ENCODE measurements at places on chromosomes 7 and 10.

GRCh38 chr7:149776848-149777407 is 3.5 kb upstream of the ZNF467 start:
- DNase-seq: no peak

- no peak for DNase-seq
Observed at GRCh38 chr10:119761106-119761505, 35.3 kb downstream of the INPP5F start.

- no peak for DNase-seq
Observed at GRCh38 chr10:106224676-106225075, 939.8 kb downstream of the SORCS1 start.

DNA sequence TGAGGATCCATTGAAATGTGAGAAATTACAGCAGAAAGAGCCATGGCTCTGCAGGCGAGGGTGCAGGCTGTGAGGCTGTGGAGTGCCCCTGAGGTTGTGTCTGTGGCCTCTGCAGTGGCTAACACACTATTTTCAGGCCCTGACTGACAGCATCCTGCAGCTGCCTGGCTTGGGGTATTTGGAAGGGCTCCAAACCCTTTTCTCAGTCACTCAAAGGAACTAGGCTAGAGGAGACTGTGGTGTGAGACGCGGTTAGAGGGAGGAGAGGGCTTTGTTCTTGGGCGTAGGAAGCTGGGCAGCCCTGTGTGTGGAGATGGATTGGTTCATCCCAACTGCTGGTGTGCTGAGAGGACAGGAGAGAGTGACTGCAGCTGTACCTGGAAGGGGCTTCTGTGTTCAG is 134.9 kb downstream of the RAMP3 start:
- no peak for DNase-seq

GRCh38 chr7:17912536-17913235 is 27.6 kb downstream of the SNX13 start:
- DNase-seq: no peak

DNA sequence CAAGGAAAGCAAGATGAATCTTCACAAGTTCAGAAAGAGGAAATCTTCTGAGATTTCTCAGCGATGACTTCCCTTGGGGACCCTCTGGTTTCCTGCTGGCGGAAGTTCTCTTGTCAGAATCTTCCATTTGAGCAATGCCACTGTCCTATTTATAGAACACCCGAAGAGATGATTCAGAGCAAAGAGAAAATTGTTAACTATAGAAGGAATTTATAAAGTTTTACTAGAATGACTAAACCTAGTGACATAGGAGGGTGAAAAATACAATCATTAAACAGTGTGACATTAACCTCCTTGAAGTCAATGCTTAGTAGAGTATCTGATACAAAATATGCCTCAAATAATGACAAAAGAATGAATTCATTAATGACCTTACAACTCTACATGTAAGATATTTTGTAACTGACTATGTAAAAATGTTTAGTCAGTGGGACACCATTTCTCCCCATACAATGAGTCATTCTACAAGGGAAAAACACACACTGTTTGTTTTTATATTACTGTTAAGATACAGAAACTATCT is 206.5 kb upstream of the CNTNAP2 start:
- no peak for DNase-seq

DNA sequence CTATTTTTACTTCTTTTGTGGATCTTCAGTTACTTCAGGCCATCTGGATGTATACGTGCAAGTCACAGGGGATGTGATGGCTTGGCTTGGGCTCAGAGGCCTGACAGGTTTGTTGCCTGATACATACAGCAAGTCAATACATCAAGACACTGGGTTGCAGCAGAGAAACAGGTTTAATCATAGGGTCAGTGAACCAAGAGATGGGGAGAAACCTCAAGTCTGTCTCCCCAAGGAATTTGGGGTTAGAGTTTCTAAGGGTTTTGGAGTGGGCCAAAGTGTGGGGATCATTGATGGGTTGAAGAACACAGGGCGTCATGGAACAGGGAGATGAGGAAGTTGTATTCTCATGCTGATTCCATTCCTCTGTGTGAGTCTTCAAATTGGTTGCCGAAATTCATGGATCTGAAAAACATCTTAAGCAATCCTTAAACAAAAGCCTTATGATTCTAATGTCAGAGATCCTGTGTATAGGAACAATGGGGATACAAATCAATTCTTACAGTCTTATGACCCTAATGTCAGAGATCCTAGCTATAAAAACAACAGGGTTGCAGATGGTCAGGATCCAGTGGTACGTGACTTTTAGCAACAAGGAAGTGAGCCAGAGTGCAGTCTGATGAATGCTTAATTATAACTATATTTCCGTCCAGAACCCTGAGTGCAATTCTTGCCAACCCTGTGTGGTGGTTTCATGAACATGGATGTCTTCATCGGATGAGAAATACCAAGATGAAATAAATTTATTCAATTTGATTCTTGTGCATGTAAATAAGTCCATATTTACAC is 18.9 kb downstream of the OTUD1 start:
- no peak for DNase-seq

DNA sequence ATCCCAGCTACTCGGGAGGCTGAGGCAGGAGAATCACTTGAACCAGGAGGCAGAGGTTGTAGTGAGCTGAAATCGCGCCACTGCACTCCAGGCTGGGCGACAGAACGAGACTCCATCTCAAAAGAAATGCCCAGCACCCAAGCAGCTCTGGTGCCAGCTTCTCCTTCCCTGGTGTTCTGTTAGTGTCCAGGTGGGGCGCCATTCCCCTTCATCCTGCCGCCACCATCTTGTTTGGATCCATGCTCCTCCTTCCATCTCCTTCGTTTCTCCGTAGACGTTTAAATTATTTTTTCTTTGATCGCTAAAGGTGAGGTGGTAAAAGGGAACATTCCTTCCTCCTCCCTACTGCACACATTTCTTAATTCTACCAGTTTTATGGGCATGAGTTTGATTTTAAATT is 30.3 kb downstream of the PROSER2 start:
- no peak for DNase-seq

DNA sequence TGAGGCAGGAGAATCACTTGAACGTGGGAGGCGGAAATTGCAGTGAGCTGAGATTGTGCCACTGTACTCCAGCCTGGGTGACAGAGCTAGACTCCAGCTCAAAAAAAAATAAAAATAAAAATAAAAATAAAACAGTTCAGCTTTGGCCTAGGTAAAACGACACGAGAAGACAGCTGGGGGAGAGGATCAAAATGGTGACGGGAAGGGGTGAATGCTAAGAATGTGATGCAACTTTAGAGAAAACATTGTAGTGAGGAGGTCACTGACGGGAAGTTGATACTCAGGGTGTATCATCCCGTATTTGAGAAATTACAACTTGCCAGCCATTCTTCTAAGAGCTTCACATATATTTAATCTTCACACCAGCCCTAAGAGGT is 1.1 kb downstream of the NDST2 start:
- DNase-seq: no peak

- DNase-seq: no peak
Observed at GRCh38 chr10:98272656-98273055, 4.7 kb upstream of the LOXL4 start.

DNA sequence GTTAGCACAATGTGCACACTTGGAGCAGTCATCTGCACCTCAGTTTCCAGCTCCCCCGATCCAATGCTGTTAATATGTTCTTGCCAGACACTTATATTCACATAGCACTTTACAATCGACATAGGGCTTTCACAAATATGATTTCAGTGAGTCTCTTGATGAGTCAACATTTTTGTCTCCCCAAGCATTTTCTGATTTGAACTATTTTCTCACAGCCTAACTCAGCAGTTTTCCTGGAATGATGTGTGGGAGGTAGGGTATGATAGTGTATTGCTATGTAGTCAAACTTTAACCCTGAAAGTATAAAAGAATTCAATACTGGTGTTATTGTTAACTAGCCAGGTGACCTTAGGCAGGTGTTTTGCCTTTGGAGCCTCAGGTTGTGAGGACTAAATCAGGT is 82.5 kb upstream of the LRGUK start:
- DNase-seq: no peak

GRCh38 chr10:63717027-63717715 is 196.0 kb downstream of the REEP3 start:
- no peak for DNase-seq

DNA sequence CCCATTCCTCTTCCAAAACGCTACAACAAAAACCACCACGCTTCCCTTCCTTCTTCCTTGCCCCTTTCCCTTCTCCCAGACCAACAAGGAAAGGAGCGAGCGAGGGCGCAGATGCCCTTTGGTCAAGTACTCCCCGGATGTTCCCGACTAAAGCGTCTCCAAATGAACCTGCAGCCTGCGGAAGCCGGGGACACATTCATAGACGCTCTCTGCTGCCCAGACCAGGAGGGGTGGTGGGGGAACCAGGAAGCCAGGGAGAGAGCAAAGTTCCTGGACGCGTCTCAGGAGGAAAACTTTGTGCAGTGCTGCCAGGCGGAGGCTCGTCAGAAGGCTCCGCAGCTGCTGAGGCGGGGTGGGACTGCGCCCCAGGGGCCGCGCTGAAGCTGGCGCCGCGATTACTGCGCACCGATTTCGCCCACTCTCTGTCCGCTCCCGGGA is 754 bp downstream of the SEMA3D start:
- no peak for DNase-seq

GRCh38 chr7:98831641-98832221 is 38.1 kb downstream of the TMEM130 start:
- no peak for DNase-seq

GRCh38 chr7:133609806-133610205 is 356.9 kb downstream of the EXOC4 start:
- DNase-seq: no peak

- no peak for DNase-seq
Observed at GRCh38 chr7:63080831-63081230, 917.8 kb upstream of the ZNF722 start.

DNA sequence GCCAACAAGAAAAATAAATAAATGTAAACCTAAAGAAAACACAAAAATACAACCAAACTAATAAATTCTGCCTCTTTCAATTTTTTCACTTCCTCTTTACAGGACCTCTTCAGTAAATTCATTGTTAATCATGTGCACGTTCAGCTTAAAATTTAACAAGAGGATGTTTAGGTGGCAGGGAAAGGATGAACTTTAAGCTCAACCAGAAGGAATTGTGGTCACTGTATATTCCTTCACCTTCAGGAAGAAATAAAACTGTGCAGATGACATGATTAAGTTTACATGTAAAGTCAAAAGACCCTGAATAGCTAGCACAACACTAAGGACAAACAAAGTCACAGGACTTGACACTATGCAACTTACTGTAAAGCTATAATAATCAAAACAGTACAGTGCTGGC is 33.0 kb downstream of the KIF5B start:
- no peak for DNase-seq

GRCh38 chr7:52695973-52696595 is 339.3 kb upstream of the POM121L12 start:
- DNase-seq: no peak

DNA sequence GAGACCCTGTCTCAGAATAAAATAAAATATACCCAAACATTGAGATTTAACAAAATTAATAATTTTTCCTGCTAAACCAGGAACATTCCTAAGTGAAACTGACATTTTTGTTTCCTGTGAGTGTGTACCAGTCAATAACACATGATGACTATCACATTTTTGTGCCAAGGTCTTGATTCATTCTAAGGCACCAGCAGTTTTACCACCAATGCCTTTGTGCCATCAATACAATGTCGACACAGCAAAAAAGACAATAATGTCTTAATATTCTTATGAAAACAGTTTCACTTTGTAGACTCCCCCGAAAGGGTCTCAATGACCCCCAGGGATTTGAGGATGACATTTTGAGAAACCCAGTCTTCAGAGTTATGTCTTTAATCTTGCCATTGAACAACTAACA is 7.2 kb upstream of the CADPS2 start:
- no peak for DNase-seq

- DNase-seq: no peak
Observed at GRCh38 chr10:119703903-119704508, 21.8 kb upstream of the INPP5F start.

Measured in GM13977 (cell line).